Endothelial cell of umbilical vein (primary cell): ENCODE measurements at places on chromosomes 7 and 10. TPM values are rescaled to one million over a fixed set of nuclear protein-coding genes. Genes with fewer than 3 reads are reported as not detected.

Gene MYO1G
- total RNA-seq: 0.11 and 0.12 TPM in 2 replicates

Gene PTPRN2
- 0.51 and 0.62 TPM in 2 replicates for total RNA-seq

Gene CPED1
- 0.22 and 0.32 TPM in 2 replicates for total RNA-seq

Gene TRIM74
- total RNA-seq: 0.58 TPM in 1 of 2 replicates, not detected in the other

Gene KIFBP
- total RNA-seq: 37.3 and 39.8 TPM in 2 replicates

Gene UNCX
- not detected in 2 replicates for total RNA-seq

Gene AKR1C3
- total RNA-seq: 4.8 and 32.2 TPM in 2 replicates

Gene DNTT
- total RNA-seq: not detected in 2 replicates

Gene LHFPL3
- not detected in 2 replicates for total RNA-seq

Gene CLRN3
- not detected in 2 replicates for total RNA-seq

Gene TEX47
- total RNA-seq: not detected in 2 replicates

Gene GRID1
- not detected in 2 replicates for total RNA-seq

Gene PTF1A
- not detected in 2 replicates for total RNA-seq

Gene TAS2R41
- total RNA-seq: not detected in 2 replicates

Gene CPN1
- total RNA-seq: not detected in 2 replicates

Gene SEC31B
- total RNA-seq: 11.1 and 12.5 TPM in 2 replicates

Gene IFIT1B
- total RNA-seq: not detected in 2 replicates

Gene CFAP43
- not detected in 2 replicates for total RNA-seq

Gene PPP1R17
- not detected in 2 replicates for total RNA-seq

Gene FOXI2
- total RNA-seq: not detected in 2 replicates

Gene C10orf67
- total RNA-seq: not detected in 2 replicates

Gene PAPOLB
- total RNA-seq: 0.07 TPM in 2 replicates

- DNase-seq: peak; percentile 57
These were observed 15.5 kb downstream of the ARHGAP12 start for GRCh38 chr10:31912898-31913850.

- DNase-seq: peak; percentile 36
These were observed 41.8 kb downstream of the CNNM1 start for GRCh38 chr10:99370993-99371392.

- no peak for DNase-seq
These were observed 77.4 kb downstream of the SAMD9 start for GRCh38 chr7:93040355-93040754.

DNA sequence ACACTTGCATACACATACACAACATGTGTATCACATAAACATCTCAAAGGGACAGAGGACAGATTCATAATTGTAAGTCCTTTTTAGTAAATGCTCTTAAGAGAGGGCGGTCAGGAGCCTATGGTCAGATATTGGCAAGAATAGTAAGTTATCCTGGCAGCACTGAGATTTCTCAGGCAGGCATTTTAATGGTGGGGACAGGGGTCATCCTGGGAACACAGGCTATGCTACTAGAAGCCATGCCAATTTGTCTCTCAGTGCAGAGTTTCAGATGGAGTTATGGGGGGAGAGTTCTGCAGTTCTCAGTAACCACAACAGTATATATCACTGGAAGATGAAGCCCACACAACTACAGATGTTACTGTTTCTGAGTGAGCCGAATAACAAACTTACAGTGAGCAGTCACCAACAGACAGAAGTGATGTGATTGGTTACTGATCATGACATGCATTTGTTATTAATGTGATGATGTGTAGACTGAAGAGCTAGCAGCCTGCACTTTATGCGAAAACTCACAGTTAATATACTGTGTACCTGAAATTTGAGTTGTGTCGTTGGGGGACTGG, 16.4 kb downstream of the ZNF487 start:
- no peak for DNase-seq

GRCh38 chr7:69608878-69609277, 10.6 kb downstream of the AUTS2 start:
- DNase-seq: no peak

DNA sequence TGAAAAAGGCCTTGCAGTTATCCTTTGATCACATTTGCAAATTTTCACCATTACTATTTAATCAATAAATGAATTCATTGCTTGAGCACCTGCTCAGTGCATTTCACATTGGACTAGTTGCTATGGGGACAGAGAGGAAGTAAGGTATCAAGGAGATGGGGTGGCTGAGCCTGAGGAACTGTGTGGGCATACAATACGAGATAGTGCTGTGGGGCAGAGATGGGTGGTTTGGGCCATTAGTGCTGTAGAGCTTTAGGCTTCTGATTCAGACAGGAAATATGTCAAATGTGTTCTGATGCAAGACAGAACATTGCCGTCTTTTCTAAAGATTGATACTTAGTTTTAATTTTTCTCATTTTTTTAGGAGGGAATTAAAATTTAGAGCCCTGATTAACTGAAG, 13.2 kb downstream of the ITGB8 start:
- no peak for DNase-seq

DNA sequence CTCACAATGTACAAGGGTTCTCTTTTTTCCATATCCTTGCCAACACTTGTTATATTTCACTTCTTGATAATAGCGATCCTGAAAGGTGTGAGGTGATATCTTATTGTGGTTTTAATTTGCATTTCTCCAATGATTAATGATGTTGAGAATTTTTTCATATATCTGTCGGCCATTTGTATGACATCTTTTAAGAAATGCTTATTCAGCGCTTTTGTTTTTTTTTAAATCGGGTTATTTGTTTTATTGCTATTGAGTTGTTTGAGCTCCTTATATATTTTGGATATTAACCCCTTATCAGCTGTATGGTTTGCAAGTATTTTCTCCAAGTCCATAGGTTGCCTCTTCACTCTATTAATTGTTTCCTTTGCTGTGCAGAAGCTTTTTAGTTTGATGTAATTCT, 218.8 kb downstream of the MTERF1 start:
- DNase-seq: no peak

DNA sequence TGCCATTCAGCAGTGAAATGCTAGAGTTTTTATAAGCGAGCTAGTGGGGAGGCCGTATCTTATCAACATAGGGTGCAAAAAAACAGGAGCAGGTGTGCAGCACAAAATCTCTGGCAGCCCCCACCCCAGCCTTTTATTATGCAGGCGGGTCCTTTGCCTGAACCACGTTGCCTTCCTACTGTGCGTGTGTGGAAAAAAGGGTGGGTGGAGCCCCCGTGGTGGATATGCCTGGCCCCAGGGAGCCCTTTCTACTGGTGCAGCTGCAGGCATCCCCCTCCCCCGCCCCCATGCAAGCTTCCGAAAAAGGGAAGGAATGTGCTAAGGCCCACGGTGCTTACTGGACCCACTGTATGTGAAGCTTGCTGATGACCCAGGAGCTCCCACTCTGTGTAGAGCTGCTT, 175.9 kb downstream of the USP6NL start:
- no peak for DNase-seq

DNA sequence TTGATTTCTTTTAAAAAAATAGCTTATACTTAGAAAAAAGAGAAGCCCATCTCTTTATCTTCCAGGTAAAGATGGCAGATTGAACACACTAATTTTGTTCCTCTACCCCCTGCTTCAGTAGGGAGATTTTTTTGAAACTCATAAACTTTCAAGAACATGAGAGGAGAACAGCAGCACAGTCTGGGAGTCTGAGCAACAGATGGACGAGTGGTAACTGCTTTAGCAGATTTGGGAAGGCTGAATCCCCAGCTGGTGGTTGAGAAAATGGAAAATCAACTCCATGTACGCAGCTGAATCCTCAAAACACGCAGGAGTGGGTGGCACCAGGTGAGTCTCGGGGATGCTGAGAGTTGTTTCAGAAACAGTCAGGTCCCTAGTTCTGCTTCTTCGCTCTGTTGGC, 114.6 kb upstream of the CTBP2 start:
- no peak for DNase-seq

GRCh38 chr10:117894339-117894738, 152.4 kb downstream of the RAB11FIP2 start:
- DNase-seq: no peak

DNA sequence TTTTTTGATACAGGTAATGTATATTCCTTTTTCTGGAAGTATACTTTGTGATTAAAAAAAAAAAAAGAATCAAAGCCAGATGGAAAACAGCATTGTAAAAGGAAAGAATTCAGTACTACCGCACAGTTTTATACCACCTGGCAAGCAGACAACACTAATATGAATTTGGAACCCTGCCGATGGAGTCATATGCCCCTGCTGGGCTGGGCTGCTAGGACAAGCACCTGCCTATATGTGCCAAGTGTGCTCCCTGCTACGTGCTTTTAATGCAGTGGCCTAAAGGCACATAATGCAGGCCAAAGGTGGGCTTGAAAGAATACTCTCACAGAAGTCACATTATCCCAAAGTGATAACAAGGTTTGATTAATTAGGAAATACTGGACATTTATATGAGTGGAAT, 29.8 kb upstream of the WAC start:
- DNase-seq: peak; percentile 46

DNA sequence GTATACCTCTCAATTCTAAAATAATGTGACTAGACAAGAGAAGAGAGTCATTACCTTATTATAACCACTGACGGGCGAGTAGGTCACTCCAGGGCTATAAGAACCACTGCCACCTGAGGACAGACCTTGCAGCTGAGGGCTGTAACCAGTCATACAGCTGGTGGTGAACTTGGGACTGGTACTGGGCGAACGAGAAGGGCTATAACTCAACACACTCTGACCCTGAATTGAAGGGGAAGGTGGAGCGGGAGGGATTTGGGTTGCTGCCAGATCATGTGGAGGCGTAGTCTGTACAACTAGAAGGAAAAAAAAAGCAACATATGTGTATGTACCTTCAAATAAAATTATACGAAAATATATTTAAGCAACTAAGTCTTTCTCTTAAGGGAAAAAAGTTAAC, 3.4 kb downstream of the TMEM209 start:
- DNase-seq: no peak

- no peak for DNase-seq
These were observed 30.6 kb upstream of the PRKCQ start for GRCh38 chr10:6610647-6611046.

GRCh38 chr10:23344241-23344841, at the start of gene C10orf67:
Gene C10orf67, minus strand, starts transcription at chr10:23344797. Its CDS starts 23 bp downstream, at chr10:23344774.
- DNase-seq: no peak

GRCh38 chr7:87499494-87499893, 24.0 kb upstream of the ABCB4 start:
- DNase-seq: no peak

GRCh38 chr10:70323697-70324338, 40.0 kb upstream of the NPFFR1 start:
- no peak for DNase-seq

GRCh38 chr10:72186258-72186981, 29.4 kb upstream of the ANAPC16 start:
- peak; percentile 80 for DNase-seq

GRCh38 chr7:24478137-24478655, 95.1 kb upstream of the PALS2 start:
- DNase-seq: no peak

GRCh38 chr10:90111671-90112070, 410.3 kb downstream of the KIF20B start:
- DNase-seq: no peak

GRCh38 chr7:28211006-28211405, 30.4 kb upstream of the JAZF1 start:
- DNase-seq: no peak

GRCh38 chr10:62584731-62585130, 210.6 kb downstream of the ZNF365 start:
- no peak for DNase-seq

- DNase-seq: no peak
These were observed 41.8 kb downstream of the NCAPG2 start for GRCh38 chr7:158662610-158663427.

GRCh38 chr10:42979721-42980467, 97.0 kb upstream of the RET start:
- no peak for DNase-seq

GRCh38 chr10:70221030-70221429, 12.2 kb downstream of the PPA1 start:
- no peak for DNase-seq

DNA sequence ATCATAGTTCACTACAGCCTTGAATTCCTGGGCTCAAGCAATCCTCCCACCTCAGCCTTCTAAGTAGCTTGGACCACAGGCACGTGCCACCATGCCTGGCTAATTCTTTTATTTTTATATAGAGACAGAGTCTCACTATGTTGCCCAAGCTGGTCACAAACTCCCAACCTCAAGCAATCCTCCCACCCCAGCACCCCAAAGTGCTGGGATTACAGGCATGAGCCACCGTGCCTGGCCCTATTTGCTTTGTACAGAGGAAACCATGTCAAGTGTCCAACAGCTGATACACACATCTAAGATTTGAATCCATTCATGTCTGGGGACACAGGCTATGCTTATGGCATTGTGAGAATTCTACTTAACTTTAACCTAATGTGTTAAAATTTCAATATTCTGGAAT, 29.9 kb upstream of the MPP7 start:
- no peak for DNase-seq

GRCh38 chr10:11689945-11690736, 52.0 kb upstream of the ECHDC3 start:
- no peak for DNase-seq

- peak; percentile 76 for DNase-seq
These were observed 206.5 kb upstream of the PRKCQ start for GRCh38 chr10:6786579-6787031.

GRCh38 chr7:44733708-44734481, 14.8 kb upstream of the ZMIZ2 start:
- DNase-seq: peak; percentile 45

DNA sequence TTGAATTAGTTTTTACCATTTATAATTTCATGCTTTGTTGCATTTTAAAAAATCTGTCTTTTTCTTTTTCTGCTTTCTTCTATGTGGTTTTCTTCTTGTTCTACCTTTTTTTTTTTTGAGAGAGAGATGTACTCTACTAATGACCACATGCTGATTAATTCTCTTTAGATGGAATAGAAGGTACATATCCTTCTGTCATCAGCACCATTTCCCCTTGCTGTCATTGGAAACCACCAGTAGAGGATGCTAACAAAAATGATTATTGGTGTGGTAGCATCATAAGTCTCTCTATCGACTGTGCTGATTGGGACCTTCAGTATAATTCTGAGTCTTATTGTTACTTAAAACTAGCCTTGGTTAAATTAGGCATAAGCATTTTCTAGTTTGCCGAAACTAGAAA, 3.6 kb downstream of the ZEB1 start:
- DNase-seq: peak; percentile 25

GRCh38 chr7:66213637-66214036, 8.5 kb downstream of the TPST1 start:
- no peak for DNase-seq

GRCh38 chr10:87618566-87619423, 40.9 kb upstream of the PAPSS2 start:
- DNase-seq: no peak

GRCh38 chr7:33504266-33504665, 374.9 kb downstream of the BBS9 start:
- DNase-seq: no peak

GRCh38 chr10:4775808-4776207, 50.2 kb upstream of the AKR1E2 start:
- DNase-seq: no peak

DNA sequence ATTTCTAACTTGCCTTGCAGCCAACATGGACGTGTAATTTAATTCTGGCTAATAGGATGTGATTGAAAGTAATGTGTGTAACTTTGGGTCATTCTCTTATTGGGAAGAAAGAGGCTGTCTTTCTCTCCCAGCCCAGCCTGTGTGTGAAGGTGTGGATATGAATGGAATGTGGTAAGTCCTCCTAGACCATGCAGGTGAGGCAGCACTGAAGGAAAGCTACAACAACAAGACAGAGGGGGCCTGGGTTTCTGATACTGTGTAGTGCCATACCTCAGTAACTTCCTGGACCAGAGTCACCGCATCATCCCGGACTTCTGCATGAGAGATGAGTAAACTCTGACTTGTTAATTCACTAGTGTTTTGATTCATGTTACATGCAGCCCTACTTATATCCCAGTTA, 237.0 kb downstream of the EXOC4 start:
- no peak for DNase-seq
